Uterus (tissue), 4 donors: ENCODE measurements at places on chromosomes 6 and 20. TPM values are rescaled to one million over a fixed set of nuclear protein-coding genes. Genes with fewer than 3 reads are reported as not detected.

Gene TCF21
- total RNA-seq: 7.0 TPM

Gene HSD17B8
- 2.6 TPM for total RNA-seq

Gene MACROD2
- total RNA-seq: 2.1 TPM

Gene WFDC5
- not detected for total RNA-seq

Gene MUC22
- not detected for total RNA-seq

Gene CRISP2
- total RNA-seq: not detected

Gene ZFP57
- total RNA-seq: 0.24 TPM

Gene SNHG17
- total RNA-seq: 58.9 TPM

Gene TNFAIP3
- 21.0 TPM for total RNA-seq

Gene C6orf132
- 0.91 TPM for total RNA-seq

Gene ASIP
- not detected for total RNA-seq

Gene HSPA1L
- total RNA-seq: 0.59 TPM

Gene SLC17A2
- total RNA-seq: not detected

Gene FKBP1C
- 0.29 TPM for total RNA-seq

Gene TINAG
- not detected for total RNA-seq

Gene DEFB126
- total RNA-seq: not detected

Gene RAET1L
- total RNA-seq: not detected

Gene FAM217A
- not detected for total RNA-seq

Gene LY6G5C
- 3.8 TPM for total RNA-seq

Gene KIAA0408
- total RNA-seq: 2.3 TPM

Gene DDX43
- total RNA-seq: 3.7 TPM

Gene TBX18
- total RNA-seq: 19.9 TPM

Gene DYNLT2
- total RNA-seq: 3.0 TPM

Gene NKX2-2
- not detected for total RNA-seq

Gene AARS2
- 17.8 TPM for total RNA-seq

Gene HLA-DQB1
- 17.9 TPM for total RNA-seq

Gene RAB44
- not detected for total RNA-seq

Gene C6orf15
- total RNA-seq: not detected

Gene VGLL2
- total RNA-seq: not detected

Gene SLC16A10
- under 0.01 TPM for total RNA-seq

Gene HLA-DRA
- total RNA-seq: 263 TPM

Gene THBS2
- total RNA-seq: 224 TPM

Gene MUC21
- total RNA-seq: not detected

Gene OR2H2
- not detected for total RNA-seq

Gene TP53RK
- total RNA-seq: 25.7 TPM

Gene GMPR
- 12.1 TPM for total RNA-seq

Gene FAM83C
- not detected for total RNA-seq

Gene FGD2
- total RNA-seq: 12.7 TPM

Gene EBF4
- 24.3 TPM for total RNA-seq

Gene PTGIS
- total RNA-seq: 460 TPM

Gene EPHA7
- total RNA-seq: 0.77 TPM

Gene SIRPD
- total RNA-seq: not detected

Gene TMEM217
- total RNA-seq: 1.6 TPM

Gene CALHM4
- not detected for total RNA-seq

Gene PDSS2
- 8.8 TPM for total RNA-seq

Gene MAS1
- 0.35 TPM for total RNA-seq

Gene ATP5F1E
- total RNA-seq: 42.4 TPM
